ENCODE measurements at places on chromosomes 4 and X.

- peak; percentile 65 for DNase-seq
Measured at GRCh38 chr4:98150092-98150761, 7.0 kb upstream of the STPG2 start.

DNA sequence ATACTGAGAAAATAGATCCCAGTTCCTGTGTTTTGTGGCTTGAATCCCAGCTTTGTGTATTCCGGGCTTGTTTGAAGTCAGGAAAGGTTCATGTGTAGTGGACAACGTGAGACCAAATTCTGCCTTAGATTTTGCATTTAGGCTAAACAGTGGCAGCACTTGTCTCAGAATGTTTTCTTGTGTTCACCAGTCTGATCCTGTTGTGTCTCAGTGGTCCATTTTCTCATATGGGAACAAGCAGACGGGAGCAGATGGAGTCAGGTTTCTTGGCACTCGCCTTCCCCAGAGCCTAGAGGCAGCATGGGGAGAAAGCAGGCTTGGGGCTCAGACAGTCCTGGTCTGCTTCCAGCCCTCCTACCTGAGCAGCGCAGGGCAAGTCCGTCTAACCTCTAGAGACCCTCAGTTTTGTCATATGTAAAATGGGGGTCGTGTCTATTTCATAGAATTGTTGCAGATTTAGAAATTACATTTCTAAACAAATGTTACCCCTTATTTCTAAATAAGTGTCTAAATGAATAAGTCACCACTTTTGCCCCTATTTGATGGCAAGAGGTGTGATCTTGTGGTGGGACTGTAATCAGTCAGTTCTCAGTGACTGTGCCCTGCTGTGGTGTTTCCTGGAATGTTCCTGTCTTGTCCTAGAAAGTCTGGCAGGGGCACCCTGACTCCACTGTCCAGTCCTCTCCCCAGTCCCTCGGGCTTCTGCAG is 28.3 kb upstream of the MSANTD1 start:
- DNase-seq = no peak

DNA sequence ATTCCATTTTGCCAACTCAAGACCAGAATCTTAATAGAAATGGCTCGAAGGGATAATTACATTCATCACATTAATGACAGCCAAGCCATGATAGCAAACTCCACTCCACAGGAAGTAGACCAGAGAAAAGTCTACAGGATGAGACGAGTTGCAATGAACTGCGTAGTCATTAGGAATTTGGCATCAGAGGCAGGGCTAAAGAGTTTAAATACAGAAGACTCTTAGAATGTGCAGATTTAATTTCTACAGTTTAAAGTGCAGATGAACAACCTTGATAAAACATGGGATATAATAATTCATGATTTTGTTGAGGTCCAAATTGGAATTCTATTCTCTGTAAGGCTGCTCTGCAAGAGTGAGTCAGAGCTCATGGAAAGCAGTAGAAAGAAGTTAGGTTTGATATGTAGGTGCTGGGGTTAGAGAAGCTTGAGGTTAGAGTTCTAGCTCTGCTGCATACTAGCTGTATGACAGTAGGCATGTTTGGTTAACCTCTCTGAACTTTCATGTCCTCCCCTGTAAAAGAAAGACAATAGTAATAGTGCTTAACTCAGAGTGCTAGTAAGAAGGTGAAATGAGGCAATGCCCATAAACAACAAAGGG is 32.2 kb downstream of the LNX1 start:
- peak; percentile 40 for DNase-seq

DNA sequence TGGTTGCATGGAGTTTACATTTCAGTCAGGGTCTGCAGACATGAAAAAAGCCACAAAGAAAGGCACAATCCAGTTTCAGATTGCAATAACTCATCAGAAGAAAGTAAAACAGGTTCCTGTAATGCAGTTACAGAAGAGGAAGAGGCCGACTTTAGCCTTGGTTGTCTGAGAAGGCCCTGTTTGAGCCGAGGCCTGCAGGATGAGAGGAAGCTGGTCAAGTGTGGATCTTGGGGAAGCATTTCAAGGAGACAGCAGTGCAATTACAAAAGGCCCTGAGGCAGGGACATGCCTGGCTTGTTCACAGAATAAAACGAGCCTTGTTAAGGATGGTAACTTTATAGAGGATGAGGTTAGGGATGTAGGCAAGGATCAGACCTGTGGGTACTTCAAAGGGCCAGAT is 62.4 kb downstream of the AFF2 start:
- no peak for DNase-seq

DNA sequence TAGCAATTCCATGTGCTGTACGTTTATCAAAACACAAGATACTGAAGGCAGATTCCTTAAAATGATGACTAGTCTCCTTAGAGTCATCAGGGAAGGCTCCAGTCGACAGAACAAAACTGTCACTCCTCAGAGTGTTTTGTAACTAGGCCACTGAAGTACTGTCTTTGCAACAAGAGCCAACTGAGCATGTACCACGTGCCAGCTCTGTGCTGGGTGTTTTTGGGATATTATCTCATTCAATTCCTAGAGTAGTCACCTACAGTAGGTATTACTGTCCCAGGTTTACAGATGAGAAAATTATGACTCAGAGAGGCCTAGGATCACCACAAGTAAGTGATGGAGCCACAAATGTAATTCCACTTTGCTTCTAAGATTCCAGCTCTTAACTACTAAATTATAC is 18.3 kb upstream of the NUP54 start:
- DNase-seq = no peak

- peak; percentile 8 for DNase-seq
Measured at GRCh38 chr4:6049985-6050384, 31.8 kb upstream of the C4orf50 start.

GRCh38 chrX:10571260-10571659 is 49.1 kb downstream of the MID1 start:
- peak; percentile 9 for DNase-seq

- DNase-seq = no peak
Measured at GRCh38 chr4:112953262-112953661, 96.2 kb upstream of the ANK2 start.

- DNase-seq = no peak
Measured at GRCh38 chrX:136219893-136220292, 31.3 kb downstream of the MAP7D3 start.

DNA sequence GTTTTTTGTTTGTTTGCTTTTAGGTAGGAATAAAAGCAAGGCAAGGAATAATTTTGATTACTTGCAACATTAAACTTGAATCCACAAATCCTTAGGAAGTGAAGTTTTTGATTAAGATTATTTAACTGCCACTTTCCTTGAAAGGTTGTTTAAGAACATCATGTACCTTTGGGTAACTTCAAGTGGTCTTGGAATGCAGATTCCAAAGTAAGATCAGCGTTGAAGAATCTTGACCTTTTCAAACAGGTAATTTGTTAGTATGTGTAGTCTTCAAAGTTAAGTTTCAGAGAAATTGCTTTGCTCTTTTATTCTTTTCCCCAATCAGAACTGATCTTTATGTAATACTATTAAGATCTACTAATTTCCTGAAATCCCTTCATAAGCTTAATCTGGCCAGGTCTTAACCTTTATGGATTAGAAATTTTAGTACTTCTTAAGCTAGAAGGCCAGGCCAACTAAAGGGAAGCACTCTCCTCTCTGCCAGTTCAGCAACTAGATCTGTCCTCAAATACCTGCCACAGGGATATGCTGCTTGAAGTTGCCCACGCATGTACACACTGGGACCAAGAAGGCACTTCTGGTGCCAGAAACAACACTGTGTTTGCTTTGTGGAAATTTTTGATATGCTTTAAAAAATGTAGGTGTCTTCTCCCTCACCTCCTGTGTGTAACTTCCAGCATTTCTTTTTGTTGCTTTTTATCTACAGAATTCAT is 7.4 kb downstream of the NPNT start:
- DNase-seq = no peak

DNA sequence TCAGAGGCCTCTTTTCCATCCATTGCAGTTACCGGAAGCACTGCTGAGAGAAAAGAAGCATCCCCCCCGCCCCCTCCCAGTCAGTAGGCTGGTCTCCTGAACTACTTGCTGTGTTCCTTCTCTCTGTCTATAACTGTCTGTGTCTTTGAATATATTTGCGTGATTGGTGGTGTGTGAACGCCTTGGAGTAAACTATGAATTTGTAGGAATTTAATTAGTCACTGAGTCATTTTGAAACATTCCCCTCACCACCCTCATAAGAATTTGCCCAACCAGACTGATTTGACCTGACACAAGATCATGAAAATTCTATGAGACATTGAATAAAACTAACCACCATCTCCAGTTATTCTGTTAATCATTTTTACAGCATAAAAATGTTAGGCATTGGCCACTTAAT is 6.7 kb upstream of the NXF3 start:
- DNase-seq = no peak

DNA sequence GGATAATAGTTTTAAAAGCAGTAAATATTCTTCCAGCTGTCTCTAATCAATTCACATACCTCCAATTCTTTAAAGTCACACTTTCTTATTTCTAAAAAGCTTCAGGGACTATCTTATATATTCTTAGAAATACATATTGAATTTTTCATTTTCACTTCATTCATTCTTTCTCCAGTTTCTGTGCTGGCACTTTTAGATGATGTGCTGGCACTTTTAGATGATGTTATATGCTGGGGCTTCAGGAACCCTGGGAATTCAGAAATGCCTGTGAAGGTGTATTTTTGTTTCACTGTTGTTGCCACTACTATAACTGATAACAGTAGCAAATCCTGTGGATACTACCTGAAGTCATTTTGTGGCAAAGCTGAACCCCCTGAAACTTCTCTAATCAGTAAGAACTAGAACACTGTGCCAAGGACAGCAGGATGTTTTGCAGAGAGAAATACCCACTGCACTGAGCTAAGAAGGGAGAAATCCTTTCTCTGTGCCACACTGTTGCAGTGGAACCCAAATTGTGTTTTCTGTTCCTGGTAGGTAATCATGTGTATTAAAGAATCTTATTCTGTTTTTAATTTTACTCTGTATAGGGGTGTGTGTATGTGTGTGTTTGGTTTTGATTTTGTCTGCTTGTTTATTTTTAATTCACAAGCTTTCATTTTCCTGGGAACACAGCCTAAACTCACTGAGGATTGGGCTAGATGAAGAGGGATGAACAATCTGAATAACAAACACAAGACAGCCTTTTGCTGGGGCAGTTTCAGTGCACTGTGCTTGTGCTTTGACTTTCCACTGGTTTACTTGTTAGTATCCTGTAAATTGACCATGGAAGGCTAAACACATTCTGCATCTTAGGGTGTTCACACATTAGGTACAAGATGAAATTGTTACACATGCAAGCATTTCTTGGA is 898.3 kb downstream of the CCSER1 start:
- no peak for DNase-seq

DNA sequence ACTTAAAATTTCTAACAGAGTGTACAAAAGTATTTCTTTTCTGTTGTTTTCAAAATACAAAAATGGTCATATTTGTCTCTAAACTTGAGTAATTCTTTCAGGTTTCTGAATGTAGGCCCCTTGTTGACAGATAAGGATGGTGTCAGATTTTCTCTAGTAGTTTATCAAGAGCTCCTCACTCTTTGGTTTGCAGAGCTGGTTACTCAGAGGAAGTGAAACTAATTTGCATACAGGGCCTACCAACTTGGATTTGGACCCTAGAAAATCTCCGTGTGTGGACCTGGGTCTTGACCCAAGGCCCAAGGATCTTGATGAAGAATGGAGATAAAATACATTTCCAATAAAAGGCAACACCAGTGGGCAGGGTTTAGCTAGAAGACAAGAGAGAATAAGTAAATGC is 433 bp upstream of the ADH6 start:
- DNase-seq = no peak

DNA sequence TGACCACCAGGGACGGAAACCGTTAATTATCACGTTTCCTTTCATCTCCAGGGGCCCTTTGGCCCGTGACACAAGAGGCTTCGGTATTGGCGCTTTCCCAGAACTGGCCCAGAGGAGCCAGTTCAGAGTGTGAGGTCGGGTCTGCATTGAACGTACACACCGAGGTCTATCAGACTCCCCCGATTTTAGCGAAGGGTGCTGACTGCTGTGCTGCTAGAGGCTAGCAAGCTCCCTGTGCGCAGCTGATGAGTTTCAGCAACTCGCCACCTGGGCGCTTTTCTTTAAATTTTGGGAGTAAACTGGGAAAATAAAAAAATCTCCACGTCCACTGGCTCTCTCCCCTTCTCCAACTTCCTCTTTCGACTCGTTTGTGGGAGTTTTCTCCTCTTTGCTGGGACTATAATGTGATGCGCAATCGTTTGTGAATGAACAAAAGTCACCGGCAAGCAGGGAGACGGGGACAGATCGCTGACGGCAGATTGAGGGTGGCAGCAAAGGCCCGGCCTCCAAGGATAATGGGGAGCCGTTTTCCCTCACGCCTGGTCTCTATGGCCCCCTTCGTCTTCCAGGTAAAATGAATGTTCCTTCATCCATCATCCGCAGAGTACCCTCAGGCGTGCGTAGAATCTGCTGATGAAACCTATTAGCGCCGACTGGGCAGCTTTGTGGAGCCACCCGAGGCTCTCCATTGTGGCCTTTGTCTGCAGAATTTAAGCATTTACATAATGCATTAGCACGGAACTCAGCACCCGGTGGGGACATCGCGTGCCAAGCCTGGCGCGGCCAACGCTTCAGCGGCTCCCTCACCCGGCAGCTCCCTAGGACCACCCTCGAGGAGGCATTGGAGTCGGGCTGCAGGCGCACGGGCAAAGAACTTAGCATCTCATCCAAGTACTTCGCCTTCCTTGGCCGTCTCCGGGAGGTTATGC is 1.6 kb upstream of the LRAT start:
- DNase-seq = peak; percentile 14

DNA sequence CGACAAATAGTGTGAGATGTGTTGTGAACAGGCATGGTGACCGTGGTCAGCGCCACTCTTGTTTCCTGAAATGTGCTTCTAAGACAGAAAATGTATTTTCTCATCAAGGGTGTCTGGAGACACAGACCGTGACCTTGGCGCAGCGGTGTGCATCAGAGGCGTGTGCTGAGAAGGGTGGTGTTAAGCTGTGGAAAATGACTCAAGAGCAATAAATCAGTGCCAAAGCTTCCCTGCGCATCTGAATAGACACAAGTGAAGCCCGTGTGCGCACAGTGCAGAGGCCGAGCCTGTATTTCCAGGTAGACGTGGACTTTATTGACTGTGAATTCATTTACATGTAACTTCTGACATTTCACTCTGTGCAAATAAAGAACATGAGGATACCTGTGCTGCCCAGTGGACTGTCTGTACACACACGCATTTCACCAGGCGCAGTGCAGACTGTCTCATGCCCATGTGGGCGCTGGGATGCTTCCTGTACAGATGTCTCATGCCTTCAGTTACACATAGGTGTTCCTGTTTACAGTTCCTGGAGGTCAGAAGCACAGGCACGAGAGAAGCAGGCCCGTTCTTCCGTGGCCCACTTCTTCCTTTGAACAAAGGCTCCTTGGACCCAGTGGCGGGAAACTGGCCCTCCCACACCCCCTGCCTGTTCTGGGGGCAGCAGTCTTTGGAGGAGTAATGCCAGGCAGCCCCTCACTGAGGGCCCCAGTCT is 31.9 kb downstream of the NSG1 start:
- no peak for DNase-seq

DNA sequence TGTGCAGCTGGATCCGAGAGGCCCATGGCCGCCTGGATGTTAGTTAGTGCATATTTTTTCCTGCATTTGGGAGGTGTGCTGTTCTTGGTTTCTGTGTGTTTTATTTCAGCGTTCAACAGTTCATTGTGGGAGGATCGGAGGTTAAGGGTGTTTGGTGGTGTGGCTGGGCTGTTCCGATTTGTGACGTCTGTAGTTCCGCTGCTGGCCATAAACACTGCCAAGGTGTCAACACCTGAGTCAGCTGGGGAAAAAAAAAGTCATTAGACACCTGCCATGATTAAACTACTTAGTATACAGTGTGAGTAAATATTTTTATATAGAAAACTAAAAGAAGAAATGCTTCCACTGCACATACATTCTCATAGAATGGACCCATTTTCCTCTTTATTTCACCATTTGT is 200.2 kb downstream of the APBB2 start:
- DNase-seq = no peak

- DNase-seq = peak; percentile 91
Measured at GRCh38 chr4:8315435-8316250, 46.1 kb downstream of the HTRA3 start.

Data from GM23248 (cell line).